ENCODE measurements at places on chromosomes 2 and 18. TPM values are rescaled to one million over a fixed set of nuclear protein-coding genes. Genes with fewer than 3 reads are reported as not detected.

GRCh38 chr18:72630991-72631390 lies 86.8 kb upstream of the CBLN2 start:
- DNase-seq, result no peak

DNA sequence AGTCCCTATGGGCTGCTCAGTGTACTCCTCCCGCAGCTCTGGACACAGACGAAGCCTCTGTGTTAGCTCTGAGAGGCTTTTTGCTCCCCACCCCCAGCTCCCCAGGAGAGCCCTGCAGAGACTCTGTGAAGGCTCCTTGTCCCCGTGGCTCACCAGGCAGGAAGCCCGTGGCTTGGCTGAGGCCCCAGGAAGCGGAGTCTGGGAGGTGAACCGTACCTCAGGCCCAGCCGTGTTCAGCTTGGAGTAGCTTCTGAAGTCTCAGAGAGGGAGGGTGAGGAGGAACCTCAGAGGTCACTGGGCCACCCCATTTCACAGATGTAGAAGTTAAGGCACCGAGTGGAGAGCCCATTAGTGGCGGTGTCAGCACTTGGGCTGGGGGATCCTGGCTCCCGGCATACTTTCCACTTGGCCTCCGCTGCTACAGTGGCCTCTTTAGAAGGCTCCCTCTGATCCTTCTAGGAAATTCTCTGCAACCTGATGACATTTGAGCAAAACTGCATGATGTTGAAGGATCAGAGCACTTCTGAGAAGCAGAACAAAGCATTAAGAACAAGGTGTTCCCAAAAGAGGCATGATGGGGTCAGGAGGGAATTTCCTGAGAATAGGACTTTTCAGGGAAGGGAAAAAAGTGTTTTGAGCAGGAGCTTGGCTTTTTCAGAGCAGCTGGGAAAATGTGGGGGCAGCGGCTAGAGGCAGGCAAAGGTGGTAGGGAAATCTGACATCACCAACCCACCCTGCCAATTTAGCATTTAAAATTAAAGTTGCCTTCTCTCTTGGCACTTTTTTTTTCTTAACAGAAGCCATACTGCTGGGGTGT lies 79.1 kb downstream of the MCFD2 start:
- no peak for DNase-seq

SNRNP200 gene
- polyA plus RNA-seq, result 74.1 TPM

- DNase-seq, result peak; percentile 46
Observed at GRCh38 chr2:241612156-241613016, 24.6 kb downstream of the THAP4 start.

DNA sequence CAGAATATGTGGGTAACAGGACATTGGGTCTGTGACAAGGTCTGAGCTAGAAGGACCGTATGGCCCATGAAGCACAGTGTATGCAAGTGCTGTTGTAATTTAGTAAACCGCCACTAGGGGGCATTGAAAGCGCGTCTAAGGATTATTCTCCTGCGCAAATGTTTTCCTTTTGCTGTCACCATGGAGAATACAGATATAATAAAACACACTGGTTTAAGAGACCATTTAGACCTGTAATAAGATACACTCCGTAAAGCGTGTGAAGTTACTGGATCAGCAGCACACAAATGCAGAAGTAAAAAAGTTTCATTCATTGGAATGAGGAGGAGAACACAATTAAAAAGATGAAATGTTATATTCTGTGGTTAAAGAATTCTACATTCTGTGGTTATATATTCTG lies 272.4 kb downstream of the AGAP1 start:
- DNase-seq, result peak; percentile 93

GRCh38 chr2:30527411-30527810 lies 80.4 kb downstream of the LCLAT1 start:
- DNase-seq, result no peak

RRM2 gene
- polyA plus RNA-seq, result 6.1 TPM
